Stimulated activated CD4-positive, alpha-beta T cell treated with anti-CD3 and anti-CD28 coated beads, Interleukin-15, amount 100 ng/mL, for 48 hours (primary cell): ENCODE measurements at places on chromosomes 5 and 9.

GRCh38 chr5:131846536-131846935 lies 49.7 kb upstream of the FNIP1 start:
- no peak for DNase-seq

DNA sequence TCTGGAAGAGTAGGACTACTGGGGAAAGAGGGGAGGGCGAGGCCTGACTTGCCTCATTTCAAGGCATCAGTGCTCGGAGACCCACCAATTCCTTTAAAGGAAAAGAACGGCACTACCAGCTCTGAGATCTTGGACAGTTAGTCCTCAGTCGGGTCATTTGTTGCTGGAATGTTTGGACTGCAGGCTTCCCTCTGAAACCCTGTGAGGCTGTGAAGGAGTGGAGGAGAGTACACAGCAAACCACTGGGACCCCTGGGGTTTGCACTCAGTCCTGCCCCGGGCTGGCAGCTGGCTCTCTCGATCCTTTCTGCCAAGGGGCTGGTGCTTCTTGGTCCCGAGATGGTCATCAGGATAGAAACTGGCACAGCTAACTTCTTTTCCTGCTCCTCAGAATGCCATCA lies 194.5 kb downstream of the TRIO start:
- DNase-seq, result no peak

DNA sequence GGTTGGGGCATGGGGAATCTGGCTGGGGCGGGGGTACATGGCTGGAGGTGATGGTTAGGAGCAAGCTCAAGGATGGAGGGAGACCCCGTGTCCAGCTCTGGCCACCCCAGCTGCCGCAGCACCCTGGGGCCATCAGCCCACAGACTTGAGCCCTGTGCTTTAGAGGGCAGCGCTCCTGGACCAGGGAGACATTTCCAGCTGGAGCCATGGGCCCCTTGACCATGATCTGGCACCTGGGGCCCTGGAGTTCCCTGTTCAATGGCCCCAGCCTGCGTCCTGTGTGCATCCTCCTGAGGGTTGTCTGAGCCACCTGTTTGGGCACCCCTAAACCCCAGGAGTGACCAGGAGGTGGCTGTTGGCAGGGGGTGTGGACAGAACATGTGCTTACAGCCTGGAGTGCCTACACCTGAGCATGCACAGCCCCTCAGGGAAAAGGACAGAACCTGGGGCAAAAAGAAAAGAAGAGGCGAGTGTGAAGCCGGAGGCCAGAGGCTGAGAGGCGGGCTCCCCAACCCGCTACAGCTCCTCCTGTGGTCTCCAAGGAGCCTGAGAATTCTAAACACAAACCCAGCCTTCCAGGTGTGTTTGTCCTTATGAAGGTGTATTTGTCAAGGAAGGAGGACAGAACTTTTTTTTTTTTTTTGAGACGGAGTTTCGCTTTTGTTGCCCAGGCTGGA lies 126.7 kb downstream of the C9orf50 start:
- no peak for DNase-seq

- no peak for DNase-seq
These were observed 58.0 kb downstream of the FXN start for GRCh38 chr9:69093471-69094103.

DNA sequence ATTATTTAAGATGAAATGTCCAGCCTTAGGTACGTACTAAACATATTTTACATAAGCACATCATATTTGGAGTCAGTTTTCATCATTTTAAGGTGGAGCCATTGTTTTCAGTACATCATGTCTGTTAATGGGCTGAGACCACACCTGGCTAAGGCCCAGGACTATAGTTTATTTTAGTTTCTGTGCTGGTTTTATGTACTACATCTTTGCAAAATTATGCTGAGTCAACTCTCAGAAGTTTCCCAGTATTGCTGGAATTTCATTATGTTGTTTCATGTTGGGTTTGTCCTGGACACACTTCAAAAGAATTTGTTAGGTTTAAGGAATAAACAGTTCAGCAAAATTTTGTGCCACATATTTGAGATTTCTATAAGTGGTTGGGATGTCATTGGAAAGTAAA lies 171.2 kb downstream of the CCDC171 start:
- no peak for DNase-seq

DNA sequence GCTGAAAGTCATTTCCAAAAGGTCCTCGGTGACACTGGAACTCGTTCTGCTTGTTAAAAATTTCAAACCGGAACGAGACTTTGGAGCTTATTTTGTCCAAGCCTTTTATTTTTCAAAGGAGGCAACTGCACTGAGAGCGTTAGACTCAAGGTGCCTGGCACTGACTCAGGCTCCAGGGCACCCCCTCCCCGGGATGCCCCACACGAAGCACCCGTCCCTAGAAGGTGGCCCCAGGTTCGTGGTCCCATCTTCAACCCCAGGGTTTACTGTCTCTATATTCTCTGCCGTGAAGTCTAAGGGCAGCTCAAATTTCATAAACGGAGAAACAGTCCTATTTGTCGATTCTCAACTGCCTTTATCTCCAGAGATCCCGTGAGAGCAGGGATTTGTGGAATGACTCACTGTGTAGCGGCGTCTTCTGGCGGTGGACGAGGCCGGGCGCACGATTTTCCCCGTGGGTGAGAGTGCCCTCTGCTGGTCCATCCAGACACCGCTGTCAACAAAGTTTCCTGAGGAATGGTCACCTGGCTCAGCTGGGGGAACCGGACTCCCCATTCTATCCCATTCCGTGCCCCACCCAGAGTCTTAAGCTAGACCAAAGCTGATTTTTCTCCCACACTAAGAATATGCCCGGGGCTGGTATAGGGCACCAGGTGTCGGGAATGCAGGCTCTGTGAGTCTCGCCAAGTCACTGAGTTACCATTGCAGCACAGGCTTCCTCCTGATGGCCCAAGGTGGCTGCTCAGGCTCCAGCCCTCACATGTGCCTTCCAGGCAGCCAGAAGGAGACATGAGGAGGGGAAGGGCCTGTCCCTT lies 27.1 kb upstream of the SLC6A19 start:
- peak; percentile 51 for DNase-seq
